SJSA1 (cell line): ENCODE measurements at places on chromosomes 11 and 22.
A peak's percentile ranks its signal among the peaks of the same experiment; 100 is the strongest.

DNA sequence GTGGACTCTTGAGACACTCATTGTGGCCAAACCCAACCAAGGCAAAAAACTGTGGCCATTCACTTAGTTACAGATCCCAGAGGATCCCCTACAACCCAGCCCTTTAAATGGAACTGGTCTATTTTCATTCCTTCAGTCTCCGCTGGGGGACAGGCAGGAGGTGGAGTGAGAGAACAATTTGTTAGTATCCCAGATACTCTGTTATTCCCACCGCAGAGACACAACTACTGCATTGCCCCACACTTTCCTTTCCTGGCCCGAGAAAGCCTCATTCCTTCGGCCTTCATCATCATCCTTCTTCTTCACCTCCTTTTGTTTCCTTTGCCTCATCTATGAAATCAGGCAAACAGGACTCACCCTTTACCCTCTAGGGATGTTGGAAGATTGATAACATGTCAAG lies 191.1 kb downstream of the NTM start:
- no peak for DNase-seq

- no peak for DNase-seq
Observed at GRCh38 chr22:34722901-34723300, 343.1 kb upstream of the ISX start.

- no peak for DNase-seq
Observed at GRCh38 chr11:20192641-20193040, 32.4 kb upstream of the DBX1 start.

- DNase-seq = peak; percentile 5
Observed at GRCh38 chr11:78419327-78419726, 1.7 kb upstream of the GAB2 start.

GRCh38 chr22:27719535-27720227 lies 81.9 kb downstream of the MN1 start:
- peak; percentile 83 for DNase-seq

GRCh38 chr11:93849751-93850593 lies 446 bp downstream of the VSTM5 start:
- DNase-seq = no peak

DNA sequence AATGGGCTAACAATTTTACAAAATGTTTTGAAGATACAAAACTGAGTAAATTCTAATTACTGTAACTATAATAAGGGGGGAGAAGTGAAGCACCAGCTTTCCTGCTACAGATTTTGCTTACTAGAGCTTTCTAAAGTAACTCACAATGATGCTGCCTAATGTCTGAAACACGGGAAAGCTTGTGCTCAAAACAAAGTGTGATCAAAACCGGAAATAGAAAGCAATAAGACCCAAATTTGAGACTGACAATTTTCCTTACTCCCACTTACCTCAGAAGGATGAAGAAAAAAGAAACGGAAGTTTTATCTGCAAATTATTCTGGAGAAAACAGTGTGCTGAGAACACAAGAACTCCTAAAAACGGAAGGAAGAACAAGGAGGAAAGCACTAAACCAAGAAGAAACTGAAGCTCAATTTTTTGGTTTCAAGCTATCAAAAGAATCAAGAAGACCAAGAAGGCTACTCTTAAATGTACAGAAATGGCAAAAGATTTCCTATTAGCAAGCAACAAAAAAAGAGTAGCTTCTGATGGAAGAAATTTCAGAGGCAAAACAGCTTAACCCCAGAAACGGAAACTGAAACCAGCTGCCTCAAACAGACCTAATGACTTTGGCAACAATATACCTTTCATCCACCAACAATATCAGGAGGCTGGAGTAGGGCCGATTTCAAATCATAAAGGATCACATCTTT lies 33.4 kb downstream of the AMBRA1 start:
- peak; percentile 33 for DNase-seq

- DNase-seq = no peak
Observed at GRCh38 chr11:100910808-100911207, 218.8 kb downstream of the PGR start.

- DNase-seq = peak; percentile 80
Observed at GRCh38 chr22:18091916-18092526, 14.2 kb downstream of the PEX26 start.

GRCh38 chr11:69899957-69900821 lies 81.0 kb upstream of the FGF3 start:
- no peak for DNase-seq

GRCh38 chr22:37971475-37972434 lies 12.6 kb downstream of the SOX10 start:
- no peak for DNase-seq

DNA sequence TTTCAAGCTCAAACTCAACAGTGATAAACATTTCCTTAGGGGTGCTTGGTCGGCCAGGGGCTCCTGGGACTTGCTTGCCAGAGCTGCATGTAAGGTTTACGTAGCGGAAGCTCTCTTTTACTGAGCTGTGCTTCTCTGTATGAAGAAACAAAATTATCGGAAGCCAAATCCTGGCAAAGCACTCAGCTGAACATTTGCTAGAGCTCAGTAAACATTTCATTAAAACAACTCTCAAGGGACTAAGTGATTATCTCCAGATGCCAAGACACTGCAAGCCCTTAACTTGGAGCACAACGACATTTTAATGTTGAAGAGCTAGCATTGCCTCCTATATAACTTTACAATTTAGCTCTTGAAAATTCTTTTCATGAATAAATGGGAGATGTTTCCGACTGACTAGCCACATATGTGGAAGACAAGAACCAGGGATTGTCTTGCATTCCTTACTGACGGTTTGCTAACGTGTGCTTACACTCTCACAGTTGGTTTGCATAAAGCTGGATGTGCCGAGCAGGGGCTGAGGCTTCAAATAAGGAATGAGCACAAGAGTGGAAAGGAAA lies 43.4 kb downstream of the SCUBE2 start:
- no peak for DNase-seq

GRCh38 chr22:50175191-50175461 lies 4.6 kb downstream of the PANX2 start:
- no peak for DNase-seq

- no peak for DNase-seq
Observed at GRCh38 chr11:124740277-124740882, 638 bp downstream of the NRGN start.

- no peak for DNase-seq
Observed at GRCh38 chr11:121341609-121342008, 49.0 kb downstream of the SC5D start.

DNA sequence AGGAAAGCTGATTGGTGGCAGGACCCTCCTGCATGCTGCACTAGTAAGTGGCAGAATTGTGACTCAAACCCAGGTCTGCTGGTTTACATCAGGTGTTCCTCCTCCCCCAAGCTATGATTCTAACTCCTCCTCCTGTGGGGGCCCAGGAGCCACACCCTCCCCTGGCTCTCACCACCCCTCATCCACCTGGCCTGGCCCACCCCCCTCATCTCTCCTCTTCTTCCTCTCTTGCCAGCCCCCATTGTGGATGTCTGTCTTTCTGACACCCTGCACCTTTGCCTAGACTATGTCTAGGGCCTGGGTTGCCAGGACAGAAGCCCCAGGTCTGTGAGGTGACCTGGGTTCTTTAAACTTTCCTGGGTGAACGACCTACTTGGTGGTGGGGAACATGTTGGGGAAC lies 59.9 kb downstream of the GRIK4 start:
- no peak for DNase-seq

DNA sequence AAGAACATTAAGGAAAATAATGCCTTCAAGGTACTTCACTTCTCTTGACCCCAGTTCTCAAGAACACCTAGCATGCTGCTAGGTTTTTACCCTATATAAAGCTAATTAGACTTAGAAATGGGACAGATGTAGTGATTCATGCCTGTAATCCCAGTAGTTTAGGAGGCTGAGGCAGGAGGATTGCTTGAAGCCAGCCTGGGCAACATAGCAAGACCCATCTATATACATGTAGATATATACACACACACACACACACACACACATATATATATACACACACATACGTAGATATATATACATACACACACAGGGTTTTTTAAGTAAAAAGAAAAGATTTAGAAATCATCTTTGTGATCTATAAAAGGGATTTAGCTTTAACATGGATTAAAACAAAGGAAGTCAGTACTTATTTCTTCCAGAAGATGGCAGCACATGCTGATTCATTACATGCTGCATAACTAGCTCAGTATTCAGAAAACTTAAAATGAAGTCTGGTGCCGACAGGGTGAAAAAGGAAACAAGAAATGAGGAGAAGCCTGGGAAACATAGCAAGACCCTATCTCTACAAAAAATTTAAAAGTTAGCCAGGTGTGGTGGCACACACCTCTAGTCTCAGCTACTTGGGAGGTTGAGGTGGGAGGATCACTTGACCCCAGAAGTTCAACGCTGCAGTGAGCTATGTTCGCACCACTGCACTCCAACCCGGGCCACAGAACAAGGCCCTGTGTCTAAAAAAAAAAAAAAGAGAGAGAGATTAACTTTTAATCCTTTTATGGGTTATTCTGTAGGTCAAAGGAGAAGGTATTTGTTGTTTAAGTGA lies 28.5 kb upstream of the RBX1 start:
- peak; percentile 50 for DNase-seq

DNA sequence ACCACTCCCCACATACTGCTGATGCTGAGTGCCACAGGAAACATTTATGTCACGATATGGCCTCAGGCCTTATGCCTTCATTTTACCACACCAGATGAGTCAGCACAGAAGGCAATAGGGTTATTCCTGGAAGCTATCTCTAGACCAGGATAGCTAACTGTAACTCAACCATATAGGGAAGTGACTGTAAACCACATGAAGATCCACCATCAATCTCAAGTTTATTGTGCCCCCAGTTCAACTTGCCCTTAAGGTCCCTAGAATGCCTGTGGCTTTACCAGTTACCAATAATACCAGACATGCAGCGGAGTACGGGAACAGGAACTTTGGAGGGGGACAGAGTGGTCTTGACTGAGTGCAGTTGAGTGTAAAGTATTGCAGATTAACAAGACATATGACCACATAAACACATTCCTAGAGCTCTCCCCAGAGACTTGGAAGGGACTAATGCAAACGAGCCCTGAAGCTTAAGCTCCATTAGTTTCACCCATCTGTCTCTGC lies 180.9 kb downstream of the KIF18A start:
- no peak for DNase-seq

GRCh38 chr11:111162305-111162704 lies 83.2 kb upstream of the POU2AF2 start:
- DNase-seq = no peak

GRCh38 chr22:25447067-25447685 lies 117.3 kb upstream of the GRK3 start:
- DNase-seq = no peak
